ENCODE measurements at places on chromosomes 11 and 22.

DNA sequence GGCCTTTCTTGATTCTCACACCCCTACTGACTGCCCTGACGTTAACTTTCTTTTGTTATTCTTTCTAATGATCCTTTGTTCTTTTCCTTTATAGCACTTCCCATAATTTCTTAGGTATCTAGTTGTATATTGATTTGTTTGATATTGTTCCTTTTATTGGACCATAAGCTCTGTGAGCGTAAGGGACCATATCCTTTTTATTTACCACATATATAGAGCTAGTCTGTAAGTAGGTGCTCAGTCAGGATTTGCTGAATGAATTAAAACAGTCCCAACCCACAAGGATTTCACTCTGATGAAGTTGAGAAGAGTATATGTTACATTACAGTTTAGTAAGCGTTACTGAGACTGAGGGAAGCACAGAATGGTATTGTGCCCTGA lies 68.8 kb downstream of the EMSY start:
- no peak for DNase-seq

- no peak for DNase-seq
These were observed 479.1 kb downstream of the OPCML start for GRCh38 chr11:133053124-133053776.

DNA sequence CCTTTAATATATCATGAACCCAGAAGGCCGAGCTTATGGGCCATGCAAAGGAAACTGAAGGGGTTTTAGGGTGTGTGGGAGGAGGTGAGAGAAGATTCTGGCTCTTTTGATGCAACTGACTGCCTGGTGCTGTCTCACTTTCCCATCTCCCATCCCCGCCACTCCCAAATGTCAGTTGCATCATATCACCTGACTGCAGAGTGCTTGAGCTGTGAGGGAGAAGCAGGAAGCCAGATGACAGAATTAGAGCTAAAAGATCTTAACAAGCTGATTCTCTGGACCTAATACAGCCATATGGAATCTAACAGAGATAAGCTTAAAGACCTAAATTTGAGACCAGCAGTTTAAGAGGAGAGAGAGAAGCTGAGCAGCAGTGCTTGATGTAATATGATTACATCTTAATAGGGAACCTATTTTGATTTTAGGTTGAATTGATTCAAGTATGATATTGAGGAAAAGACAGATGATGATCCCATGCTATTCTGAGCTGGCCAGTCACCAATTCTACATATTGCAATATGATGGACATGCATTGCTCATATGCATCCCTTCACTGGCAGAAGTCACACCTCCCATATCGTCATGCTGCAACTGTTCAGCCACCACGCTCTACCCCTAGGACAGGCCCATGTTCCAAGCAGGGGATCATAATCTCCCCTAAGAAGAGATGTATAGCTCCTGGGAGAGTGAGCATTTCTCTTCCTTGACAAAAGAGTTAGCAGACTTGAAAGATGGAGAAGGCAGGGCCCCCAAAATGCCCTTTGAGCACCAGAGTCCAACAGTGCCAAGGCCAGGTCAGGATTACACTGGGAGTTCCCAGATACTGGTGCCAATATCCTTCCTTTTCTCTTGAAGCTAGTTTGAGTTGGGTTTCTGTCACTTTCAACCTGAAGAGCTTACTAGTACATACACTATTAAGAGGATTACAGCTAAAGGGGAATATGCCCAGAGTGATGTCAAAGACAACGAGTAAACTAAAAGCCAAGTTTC lies 44.9 kb downstream of the PLEKHA7 start:
- no peak for DNase-seq

- DNase-seq = no peak
These were observed 133.0 kb downstream of the SNX19 start for GRCh38 chr11:130783323-130783722.

- DNase-seq = no peak
These were observed 973.2 kb upstream of the RAG2 start for GRCh38 chr11:37571246-37571645.

- peak; percentile 13 for DNase-seq
These were observed 219.9 kb downstream of the MN1 start for GRCh38 chr22:27581688-27582087.

DNA sequence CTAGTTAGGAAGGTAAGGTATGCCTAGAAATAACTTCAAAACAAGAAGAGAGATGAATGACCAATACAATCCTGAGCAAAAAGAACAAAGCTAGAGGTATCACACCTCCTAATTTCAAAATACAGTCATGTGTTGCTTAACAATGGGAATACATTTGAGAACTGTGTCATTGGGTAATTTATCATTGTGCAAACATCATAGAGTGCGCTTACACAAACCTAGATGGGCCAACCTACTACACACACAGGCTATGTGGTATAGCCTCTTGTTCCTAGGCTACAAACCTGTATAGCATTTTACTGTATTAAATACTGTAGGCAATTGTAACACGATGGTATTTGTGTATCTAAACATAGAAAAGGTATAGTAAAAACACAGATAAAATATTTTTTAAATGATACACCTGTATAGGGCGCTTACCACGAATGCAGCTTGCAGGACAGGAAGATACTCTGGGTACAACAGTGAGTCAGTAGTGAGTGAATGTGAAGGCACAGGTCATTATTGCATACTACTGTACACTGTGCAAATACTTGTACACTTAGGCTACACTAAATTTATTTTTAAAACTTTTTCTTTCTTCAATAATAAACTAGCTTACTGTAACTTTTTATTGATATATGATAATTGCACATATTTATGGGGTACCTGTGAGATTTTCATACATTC lies 48.2 kb downstream of the STK33 start:
- no peak for DNase-seq

DNA sequence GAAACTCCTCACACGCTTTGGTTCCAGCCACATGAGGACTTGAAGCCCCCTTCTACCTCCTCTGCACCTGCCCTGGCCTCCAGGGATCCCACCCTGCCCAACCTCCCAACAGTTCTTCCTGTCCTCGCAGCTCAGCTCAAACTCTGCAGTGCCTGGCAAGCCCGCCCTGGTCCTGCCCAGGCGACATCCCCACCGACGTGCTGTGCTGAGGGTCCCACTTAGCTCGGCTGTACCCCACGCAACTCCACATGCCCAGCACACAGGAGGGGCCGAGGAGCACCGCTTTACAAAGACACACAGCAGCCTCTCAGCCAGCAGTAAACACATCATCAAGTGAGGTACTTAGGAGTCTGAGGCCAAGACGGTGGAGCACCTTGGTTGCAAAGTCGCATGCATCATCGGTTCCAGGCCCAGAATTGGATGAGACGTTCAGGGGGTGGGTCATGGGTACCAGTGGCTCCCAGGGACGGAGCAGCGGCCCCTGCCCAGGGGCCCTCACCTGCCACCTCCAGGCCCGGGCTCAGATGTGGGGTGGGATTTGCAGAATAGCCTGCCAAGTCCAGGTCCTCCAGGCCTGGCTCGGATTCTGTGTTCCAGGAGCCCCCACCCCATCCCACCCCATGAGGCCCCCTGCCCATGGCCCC lies 72.6 kb downstream of the CELSR1 start:
- no peak for DNase-seq

DNA sequence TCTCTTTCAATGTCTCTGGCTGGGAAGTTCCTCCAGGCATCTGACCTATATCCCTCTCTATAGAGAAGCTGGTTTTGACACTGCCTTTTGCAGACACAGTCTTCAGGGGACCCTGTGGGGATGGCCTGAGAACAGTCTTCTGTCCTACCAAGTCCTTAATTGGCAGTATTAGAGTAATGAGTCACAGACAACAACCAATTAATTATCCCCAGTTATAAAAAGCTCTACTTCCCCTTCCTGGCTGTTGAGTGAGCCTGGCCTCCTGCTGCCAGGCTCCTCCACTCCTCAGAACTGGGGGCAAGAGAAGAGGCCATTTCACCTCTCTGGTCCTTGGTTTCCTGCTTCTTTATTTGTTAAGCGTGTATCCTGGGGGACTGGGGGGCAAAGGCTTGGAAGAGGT lies 41.2 kb upstream of the KLHL35 start:
- no peak for DNase-seq

DNA sequence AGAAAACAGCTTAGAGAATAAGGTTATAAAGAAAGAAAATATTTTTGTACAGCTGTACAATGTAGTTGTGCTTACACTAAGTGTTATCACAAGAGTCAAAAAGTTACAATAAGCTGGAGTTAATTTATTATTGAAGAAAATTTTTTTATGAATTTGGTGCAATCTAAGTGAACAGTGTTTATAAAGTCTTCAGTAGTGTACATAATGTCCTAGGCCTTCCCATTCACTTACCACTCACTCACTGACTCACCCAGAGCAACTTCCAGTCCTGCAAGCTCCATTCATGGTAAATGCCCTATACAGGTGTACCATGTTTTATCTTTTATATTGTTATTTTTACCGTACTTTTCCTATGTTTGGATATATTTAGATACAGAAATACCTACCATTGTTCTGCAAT lies 34.7 kb downstream of the GDPD4 start:
- DNase-seq = no peak

- DNase-seq = no peak
These were observed 8.4 kb upstream of the MN1 start for GRCh38 chr22:27809700-27810608.

- DNase-seq = no peak
These were observed 1.4 kb downstream of the XBP1 start for GRCh38 chr22:28798810-28799605.
